ENCODE measurements at places on chromosomes 16 and 17.

DNA sequence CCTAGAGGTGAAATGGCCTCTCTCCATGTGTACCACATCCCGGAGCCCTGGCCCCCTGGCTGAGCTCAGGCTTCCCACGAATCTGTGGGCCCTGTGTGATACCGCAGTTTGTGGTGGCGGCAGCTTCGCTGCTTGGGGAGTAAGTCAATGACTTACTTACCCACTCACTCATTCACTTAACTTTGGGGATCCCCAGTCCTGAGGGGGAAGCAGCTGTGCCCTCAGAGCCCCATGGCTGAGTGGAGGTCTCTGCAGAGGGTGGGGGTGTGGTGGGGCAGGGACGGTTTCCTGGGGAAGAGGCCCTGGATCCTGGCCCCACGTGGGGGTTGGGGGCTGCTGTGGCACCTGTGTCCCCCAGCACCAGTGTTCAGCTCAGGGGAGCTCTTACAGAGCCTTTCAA is 13.2 kb downstream of the KCNJ12 start:
- no peak for DNase-seq

DNA sequence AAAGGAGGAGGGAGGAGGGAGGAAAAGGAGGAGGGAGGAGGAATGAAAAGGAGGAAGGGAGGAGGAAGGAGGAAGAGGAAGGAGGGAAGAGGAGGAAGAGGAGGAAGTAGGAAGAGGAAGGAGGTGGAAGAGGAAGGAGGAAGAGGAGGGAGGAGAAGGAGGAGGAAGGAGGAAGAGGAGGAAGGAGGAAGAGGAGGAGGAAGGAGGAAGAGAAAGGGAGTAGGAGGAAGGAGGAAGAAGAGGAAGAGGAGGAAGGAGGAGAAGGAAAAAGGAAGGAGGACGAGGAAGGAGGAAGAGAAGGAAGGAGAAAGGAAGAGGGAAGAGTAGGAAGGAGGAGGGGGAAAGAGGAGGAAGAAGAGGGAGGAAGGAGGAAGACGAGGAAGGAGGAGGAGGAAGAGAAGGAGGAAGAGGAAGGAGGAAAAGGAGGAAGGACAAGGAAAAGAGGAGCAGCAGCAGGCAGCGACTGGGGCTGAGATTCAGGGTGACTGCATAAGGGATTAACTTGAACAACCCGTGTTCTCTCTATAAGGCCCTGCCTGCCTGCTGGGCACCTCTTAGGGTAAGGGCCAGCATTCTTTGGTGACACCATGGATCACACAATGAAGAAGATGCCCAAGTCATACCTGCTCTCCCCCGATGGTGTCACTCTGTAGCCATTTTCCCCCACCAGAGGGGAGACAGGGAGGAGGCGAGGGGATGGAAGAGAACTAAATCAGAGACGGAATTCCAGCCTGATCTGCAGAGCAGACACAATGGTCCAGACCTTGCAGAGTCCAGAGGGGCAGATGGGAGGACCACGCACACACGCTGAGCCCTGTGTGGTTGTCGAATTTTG is 1.4 kb upstream of the IL34 start:
- DNase-seq = no peak

DNA sequence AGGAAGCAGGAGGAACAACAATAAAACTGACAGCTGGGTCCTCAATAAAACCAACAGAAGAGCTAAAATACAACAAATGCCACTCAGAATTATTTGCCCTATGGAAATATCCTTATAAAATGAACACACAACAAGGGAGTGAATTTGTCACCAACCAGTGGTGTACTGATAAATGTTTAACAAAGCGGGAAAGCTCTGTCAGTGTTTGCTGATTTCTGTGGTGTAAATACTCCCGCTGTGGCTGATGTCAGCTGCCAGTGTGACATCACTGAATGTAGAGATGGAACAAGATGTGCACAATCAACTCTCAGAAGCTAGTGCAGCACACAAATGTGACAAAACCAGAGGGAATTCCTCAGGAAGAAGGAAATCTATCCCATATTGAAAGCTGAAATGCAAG is 51.9 kb downstream of the CDYL2 start:
- no peak for DNase-seq

GRCh38 chr17:67834634-67835033 is 9.3 kb downstream of the BPTF start:
- DNase-seq = no peak

DNA sequence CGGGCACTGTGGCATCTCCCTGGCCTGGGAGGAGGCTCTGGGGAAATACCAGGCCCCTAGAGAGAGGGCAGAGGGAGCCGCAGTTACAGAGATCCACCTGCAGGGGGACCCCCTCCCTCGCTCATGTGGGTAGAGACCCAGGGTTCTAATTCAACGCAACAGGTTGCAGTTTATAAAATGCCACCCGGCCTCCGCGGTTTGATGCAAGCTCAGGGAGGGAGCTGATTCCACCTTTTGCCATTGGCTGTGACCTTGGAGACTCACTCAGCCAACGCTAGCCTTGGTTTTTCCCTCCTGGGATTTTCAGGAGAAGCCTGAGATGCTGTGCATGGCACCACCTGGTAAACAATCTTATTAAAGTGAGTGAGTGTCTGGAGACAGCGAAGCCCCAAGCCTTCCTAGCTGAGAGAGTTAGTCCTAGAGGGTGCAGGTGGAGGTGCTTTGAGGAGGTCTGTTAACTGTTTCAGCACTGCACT is 12.1 kb downstream of the TTLL6 start:
- peak; percentile 89 for DNase-seq

DNA sequence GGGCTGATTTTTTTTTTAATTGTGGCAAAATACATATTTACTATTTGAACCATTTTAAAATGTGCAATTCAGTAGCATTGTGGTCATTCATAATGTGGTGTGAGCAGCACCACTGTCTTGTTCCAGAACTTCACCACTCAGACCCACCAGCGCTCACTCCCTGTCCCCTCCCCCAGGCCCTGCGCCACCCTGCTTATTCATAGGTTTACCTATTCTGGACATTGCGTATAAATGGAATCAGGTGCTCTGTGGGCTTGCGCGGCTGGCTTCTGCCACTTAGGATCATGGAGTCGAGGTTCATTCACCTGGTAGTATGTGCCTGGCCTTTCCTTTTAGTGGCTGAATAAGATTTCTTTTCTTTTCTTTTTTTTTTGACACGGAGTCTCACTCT is 59.4 kb downstream of the NT5M start:
- no peak for DNase-seq

GRCh38 chr17:7436556-7437368 is 1.5 kb downstream of the TMEM102 start:
- DNase-seq = peak; percentile 96

GRCh38 chr17:45145035-45145389 is 3.3 kb upstream of the HEXIM1 start:
- peak; percentile 66 for DNase-seq

DNA sequence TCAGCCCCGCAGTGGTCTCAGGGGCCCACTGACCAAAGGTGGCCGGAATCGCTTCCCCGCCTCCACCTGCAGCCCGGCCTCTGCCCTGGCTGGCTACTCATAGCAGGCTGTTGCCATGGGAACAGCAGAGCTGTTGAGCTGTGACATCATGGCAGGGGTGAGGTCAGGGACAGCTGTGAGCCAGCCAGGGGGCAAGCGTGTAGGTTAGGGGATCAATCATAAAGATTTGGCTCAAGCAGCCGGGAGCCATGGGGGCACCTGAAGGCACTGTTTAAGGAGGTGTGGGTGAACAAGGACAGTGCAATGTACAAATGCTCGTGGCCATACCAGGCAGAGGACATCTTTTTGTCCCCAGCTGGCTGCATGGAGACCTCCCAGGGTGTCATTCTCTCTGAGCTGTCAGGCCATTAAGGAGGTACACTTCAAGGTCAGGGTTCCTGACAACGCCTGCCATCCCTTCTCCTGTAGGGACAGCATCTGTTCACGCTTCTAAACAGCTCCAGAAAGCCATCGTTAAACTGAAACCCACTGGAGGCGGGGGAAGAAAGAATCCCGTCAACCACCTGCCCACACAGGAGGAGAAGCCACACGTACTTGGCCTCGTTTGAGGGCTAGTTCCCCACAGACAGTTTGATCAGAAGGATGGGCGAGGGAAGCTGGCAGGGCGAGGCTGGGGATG is at the start of gene CEP295NL:
CEP295NL (minus strand) TSS at position 101 of the 679 bp plus-strand sequence. CDS start 1,373 bp downstream, outside the sequence.
- DNase-seq = peak; percentile 81

GRCh38 chr16:51392521-51393187 is 241.6 kb upstream of the SALL1 start:
- DNase-seq = no peak

- peak; percentile 77 for DNase-seq
These were observed 12.7 kb upstream of the SPECC1 start for GRCh38 chr17:19996502-19996901.

GRCh38 chr17:82873521-82873920 is 33.7 kb upstream of the ZNF750 start:
- DNase-seq = no peak

- peak; percentile 89 for DNase-seq
These were observed 8.3 kb downstream of the MRPL27 start for GRCh38 chr17:50364715-50365114.

DNA sequence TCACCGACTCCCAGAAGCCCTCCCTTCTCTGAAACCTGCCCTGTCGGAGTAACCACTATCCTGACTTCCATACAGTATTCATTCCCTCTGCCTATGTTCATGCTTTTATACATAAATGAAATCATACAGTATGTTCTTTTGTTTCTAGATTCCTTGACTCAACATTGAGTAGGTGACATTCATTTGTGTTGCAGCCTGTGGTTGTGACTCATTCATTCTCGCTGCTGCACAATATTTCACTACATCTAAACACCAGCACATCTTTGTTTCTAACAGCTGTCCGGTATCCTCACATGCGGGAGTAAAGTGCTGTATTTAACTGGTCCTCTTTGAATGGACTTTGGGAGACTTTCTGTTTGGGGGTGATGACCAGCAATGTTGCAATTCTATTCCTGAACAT is 135.0 kb upstream of the FOXF1 start:
- DNase-seq = no peak

DNA sequence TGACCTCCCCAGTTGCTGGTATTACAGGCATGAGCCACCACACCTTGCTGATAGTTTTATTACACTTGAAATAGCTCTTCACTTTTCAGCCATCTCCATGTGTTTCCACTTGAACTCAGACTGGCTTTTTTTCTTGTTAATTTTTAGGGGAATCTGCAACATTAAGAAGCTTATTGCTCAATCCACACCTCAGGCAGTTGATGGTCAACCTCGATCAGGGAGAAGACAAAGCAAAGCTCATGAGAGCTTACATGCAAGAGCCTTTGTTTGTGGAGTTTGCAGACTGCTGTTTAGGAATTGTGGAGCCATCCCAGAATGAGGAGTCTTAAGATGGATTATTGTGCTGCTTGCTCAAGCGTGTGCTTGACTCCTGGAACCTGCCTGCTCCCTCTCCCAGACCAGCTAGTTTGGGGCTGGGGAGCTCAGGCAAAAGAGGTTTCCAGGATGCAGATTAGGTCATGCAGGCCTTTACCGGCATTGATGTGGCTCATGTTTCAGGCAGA is 8.6 kb downstream of the ZNHIT3 start:
- no peak for DNase-seq

DNA sequence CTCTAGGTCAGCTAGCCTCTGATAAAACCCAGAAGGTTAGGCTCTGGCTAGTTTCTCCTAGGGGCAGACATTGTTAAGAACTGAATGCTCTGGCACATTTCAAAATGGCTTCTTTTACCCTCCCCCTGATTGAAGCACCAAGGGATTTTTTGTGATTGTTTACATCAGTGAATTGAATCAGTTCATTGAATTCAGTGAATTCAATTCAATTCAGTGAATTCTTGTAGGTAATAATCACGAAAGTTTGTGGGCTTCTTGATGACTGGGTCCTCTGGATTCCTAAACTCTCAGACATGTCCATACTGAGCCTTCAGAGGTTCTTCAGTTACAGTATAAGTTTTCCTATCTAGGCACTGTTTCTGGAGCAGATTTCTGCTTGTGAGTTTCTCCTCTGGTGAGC is 135.2 kb upstream of the ELAC2 start:
- DNase-seq = no peak
